GM12864 (cell line): ENCODE measurements at places on chromosomes 1 and 21.

- no peak for DNase-seq
Observed at GRCh38 chr21:44803651-44804050, 2.0 kb upstream of the UBE2G2 start.

- no peak for DNase-seq
Observed at GRCh38 chr1:18197299-18197698, 89.7 kb downstream of the IGSF21 start.

- DNase-seq, result no peak
Observed at GRCh38 chr21:41684381-41685245, 82.2 kb downstream of the RIPK4 start.

- no peak for DNase-seq
Observed at GRCh38 chr1:97803026-97803425, 117.8 kb downstream of the DPYD start.

GRCh38 chr1:212970085-212970484, 19.7 kb downstream of the VASH2 start:
- DNase-seq, result no peak

- DNase-seq, result no peak
Observed at GRCh38 chr1:168136709-168137514, at the start of gene GPR161. Gene GPR161, minus strand, starts transcription at chr1:168136930. Its CDS starts 32,080 bp downstream, at chr1:168104850.

DNA sequence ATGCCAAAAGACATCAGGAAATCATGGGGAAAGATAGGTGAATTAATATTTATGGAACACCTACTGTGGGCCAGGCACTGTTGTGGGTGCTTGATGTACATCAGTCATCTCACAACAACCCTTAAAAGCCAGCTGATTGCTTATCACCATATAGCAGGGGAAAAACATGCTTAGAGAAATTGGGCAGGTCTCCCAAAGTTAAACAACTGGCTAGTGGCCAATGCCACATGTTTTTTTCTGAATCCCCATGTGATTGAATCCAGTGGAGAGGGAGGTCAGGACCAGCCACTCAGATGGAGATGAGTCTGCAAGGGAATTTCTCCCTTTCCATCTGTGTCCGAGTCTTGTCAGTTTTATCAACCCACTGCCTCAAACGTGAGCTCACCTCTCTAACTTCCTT, 33.5 kb downstream of the UTP25 start:
- no peak for DNase-seq

- peak; percentile 77 for DNase-seq
Observed at GRCh38 chr1:178664278-178664677, 60.8 kb upstream of the RALGPS2 start.

- DNase-seq, result no peak
Observed at GRCh38 chr1:219123036-219123435, 50.6 kb upstream of the LYPLAL1 start.

DNA sequence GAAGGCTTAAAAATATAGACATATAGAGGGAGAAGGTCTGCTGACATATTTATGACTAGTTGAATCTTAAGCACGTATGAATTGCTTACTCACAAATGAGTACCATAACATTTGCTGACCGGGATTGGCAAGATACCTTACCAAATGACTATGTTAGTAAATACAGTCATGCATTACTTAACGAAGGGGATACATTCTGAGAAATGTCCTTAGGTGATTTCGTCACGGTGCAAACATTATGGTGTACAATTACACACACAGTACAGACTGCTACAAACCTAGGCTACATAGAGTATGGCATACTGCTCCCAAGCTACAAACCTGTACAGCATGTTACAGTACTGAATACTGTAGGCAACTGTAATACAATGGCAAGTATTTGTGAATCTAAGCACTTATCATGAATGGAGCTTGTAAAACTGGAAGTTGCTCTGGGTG, 19.4 kb upstream of the UBE2U start:
- no peak for DNase-seq

- no peak for DNase-seq
Observed at GRCh38 chr1:198102454-198102827, 54.4 kb upstream of the NEK7 start.

GRCh38 chr1:109926662-109927300, 16.1 kb downstream of the CSF1 start:
- DNase-seq, result no peak

DNA sequence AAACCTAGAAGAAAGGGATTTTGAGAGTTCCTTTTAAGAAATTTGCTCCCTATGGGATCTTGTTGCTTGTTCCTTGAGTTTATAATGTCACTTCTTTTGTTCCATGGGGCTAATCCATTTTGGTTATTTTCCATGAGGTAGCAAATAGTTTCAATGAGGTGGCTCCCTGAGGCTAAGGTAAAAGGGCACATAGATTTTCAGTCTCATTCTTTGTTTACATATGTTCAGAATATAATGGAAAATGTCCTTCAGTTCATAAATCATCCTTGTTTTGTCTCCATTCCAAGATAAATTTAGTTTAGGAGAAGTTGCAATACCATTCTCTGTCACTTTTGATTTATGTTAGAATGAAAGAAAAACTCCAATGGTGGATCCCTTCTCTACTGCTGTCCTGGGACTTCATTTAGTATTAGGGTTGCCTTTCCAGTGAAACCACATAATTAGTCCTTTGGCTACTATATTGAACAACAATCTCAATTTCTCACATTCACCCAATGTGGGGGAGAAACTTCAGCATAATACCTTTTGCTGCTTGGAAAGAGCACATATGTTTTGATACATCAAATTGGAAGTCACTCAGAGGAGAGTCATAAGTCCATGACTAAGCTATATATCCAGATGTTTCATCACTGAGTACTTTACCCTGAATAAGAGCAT, 80.9 kb upstream of the ADAMTS5 start:
- DNase-seq, result no peak

DNA sequence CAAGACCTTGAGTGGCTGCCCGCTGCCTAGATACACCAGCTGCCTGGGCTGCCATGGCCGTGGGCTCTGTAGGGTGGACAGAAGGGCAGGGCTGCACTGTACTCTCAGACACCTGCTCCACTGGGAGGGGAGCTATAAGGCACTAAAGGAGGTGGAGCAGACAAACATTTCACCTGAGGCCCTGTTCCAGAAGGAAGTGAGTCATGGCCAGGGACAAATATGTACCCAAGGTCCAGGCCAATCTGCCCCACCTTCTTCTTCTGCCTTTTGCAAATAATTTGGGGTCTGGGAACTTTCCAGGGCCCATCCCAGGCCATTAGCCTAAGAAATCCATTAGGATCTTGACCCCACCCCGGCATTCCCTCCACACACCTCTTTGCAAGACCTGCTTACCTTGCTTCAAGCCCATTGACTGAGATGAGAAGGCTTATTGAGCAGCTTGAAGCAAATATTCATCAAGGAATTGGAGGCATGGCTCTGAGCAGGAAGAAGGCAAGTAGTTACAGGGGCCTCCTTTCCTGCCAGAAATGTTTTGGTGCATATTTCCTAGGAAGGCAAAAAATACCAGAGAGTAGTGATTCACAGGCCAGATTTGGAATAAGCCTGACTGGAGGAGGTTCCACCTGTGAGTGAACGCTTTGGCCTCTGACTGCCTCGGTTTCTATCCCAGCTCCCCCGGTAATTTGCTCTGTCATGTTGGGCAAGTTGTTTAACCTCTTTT, at the start of gene CAPN8:
Gene CAPN8 (minus strand): TSS at position 110 of the 721 bp plus-strand sequence. CDS start 55 bp downstream, at position 55.
- DNase-seq, result no peak

- peak; percentile 67 for DNase-seq
Observed at GRCh38 chr1:23980728-23981070, 572 bp upstream of the SRSF10 start.

DNA sequence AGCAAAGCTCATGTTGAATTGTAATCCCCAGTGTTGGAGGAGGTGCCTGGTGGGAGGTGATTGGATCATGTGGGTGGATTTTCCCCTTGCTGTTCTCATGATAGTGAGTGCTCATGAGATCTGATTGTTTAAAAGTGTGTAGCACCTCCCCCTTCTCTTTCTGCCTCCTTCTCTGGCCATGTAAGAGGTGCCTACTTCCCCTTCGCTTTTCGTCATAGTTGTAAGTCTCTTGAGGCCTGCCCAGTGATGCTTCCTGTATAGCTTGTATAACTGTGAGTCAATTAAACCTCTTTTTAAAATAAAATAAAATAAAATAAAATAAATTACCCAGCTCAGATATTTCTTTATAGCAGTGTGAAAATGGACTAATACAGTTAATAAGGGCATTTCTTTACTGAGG, 1025.7 kb downstream of the PLA2G4A start:
- no peak for DNase-seq

- no peak for DNase-seq
Observed at GRCh38 chr1:155079487-155080311, 1.1 kb downstream of the EFNA3 start.

- no peak for DNase-seq
Observed at GRCh38 chr21:31394309-31394708, 50.2 kb upstream of the TIAM1 start.

DNA sequence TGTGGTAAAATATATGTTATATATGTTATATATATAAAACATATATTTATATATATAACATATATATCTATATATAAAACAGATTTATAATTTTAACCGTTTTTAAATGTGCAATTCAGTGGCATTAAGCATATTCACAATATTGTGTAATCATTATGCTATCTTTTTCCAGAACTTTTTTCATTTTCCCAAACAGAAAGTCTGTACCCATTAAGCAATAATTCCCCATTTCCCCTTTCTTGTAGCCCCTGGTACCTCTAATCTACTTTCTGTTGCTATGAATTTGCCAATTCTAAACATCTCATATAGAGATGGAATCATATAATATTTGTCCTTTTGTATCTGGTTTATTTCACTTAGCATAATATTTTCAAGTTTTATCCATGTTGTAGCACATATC, 10.7 kb upstream of the ARHGEF11 start:
- DNase-seq, result no peak

DNA sequence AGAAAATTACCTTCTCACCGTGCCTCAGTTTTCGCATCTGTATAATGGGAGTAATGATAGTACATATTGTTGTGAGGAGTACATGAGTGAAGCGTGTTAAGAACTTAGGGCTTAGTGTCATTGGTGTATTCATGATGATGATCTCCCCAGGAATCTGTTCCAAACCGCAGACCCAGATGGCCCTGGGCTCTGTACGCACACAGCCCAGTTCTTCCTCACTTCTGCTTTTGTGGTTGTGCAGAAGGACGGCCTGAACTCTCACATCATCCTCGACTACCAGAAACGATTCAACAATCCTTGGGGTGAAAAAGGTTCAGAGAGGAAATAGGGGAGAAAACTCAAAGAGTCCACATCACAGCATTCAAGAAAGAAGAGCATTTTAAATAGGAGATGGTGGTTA, 323.0 kb downstream of the CAMTA1 start:
- peak; percentile 39 for DNase-seq

DNA sequence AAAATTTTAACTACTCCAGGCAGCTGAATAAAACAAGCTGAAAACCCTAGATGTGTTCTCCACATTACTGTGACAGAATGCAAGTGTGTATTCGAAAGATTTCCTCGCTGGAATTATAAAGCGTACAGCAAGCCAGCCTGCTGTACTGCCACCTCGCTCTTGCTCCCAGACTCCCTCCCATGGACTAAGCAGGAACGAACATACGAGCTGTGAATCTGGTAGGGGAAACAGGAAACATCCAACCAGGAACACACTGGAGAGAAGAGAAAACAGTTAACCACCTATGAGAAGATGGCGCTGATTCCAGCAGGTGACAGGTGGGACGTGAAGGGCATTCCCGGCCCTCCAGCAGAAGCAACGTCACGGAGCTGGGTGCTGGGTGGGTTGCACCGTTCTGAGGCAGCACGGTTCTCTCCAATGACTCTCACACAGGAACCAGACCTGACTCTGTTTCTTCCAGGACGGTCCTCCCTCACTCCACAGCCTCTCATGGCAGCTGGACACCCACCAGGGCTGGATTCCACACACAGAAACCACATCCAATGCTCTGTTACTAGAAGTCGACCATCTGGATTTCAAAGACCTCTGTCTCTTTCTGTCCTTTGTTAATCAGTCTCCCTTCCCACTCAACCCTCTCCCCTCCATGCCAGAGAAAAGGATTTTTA, 219.2 kb downstream of the RERE start:
- no peak for DNase-seq

DNA sequence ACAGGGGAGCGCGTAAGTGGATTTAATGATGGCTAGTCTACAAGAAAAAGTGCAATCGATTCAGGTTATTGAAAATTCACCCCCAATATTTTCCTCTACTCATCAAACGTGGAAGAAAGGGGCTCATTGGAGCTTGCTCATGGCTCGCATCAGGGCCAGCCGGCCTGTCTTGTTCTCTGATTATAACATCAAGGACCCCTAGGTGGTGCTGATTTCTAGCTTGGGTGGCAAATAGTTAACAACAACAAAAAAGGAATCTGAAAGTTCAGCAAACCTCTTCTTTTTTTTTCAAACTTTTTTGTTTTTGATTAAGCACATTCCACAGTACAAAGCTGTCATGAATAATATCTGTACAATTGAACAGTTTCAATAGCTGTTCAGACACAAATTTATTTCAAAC, 35.8 kb upstream of the SOD1 start:
- DNase-seq, result no peak

- no peak for DNase-seq
Observed at GRCh38 chr1:230570724-230571360, 71.4 kb upstream of the COG2 start.

DNA sequence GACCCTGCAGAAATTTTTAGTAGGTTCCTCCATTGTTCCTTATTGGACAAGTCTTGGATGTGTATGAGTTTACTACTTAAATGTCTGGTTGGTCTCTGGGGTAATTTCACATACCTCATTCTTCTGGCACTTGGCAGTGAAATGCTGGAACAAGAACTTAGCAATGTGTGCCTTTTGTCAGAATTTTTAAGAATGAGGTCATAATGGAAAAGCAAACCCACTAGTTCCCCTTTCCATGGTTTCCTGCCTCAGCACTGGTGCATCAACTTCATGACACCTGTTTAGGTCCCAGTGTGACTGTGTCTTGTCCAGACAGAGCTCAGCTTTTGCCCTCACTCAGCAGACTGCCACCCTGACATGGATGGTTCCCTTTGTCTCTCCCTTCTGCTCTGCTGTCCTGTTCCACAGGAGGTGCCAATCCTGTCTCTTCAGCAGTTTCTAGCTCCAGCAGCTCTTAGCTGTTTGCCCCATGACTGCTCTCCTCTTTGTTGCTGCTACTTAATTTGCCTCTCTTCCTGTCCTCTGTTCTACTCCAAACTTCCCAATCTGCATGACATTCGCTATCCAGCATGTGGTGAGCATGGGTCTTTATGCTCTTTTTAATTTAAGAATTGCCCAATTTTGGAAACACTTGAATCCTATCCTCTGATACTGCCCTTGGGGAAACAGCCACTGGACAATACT, 135.6 kb downstream of the CYYR1 start:
- DNase-seq, result no peak

DNA sequence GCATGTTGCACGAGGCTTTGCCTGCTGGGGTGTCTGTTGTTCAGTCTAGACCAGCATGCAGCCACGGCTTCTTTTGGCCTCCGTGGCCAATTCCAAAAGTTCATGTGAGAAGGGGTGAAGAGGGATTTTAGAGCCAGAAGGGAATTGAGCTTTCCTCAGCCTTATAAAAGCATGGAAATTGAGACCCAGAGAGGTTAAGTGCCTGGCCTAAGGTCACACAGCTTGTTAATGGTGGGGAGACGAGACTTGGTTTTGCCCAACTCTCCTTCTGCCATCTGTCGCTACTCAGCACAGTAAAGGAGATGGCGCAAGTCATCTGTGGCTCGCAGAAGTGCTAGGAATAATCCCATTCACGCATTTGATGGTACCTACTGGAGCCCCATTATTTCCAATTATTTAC, 25.7 kb downstream of the ZBTB18 start:
- no peak for DNase-seq

GRCh38 chr1:57116871-57117270, 151.1 kb upstream of the C8B start:
- no peak for DNase-seq

- DNase-seq, result no peak
Observed at GRCh38 chr1:8754993-8755392, 62.4 kb downstream of the RERE start.
